Stromal cell of bone marrow (primary cell): ENCODE measurements at places on chromosomes 12 and 14.

GRCh38 chr12:106300761-106301160, 1.8 kb upstream of the TCP11L2 start:
- no peak for DNase-seq

GRCh38 chr14:30958555-30959407, 66.7 kb upstream of the AP4S1 start:
- DNase-seq = no peak

DNA sequence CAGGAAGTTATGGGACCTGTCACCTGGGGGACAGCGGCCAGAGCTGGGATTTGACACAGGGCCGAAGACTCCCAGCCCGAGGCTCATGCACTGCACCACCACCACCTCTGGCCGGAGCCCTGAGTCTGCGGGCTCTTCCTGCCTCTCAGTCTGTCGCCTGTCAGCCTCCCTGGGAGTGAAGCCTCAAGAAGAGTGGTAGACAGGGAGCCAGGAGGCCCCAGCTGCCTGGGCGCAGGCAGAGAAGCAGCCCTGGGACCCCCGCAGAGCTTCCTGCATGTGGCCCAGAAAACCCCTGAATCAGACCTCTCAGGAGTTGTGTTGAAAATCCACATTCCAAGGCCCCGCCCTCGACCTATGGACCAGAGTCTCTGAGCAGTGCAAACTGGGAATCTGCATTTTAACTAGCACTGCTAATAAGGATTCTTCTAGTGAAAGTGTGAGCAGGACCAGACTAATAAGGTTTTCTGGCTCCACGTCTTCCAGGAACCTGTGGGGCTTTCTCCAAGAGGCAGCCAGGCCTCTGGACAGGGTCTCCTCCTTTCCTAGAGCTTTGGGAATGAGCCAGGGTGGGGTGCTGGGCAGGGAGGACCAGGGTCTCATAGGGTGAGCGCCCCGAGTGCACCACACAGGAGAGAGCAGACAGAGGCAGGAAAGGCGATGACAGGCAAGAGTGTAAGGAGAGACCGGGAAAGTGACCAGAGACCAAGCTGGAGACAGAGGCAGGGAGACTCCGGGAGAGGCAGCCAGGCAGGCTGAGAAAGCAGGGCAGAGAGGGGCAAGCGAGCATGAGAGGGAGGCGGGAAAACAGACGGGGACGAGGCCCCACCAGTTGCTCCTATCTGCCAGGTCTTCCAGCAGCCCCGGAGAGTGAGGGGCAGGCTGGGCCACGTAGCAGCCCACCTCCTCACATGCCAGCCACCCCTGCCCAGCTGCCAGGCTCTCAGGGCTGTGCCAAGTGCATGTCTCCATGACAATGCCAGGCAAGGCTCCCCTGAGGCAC, 112.4 kb downstream of the BCL11B start:
- DNase-seq = no peak

- no peak for DNase-seq
Observed at GRCh38 chr12:26767116-26767515, 65.9 kb downstream of the ITPR2 start.

DNA sequence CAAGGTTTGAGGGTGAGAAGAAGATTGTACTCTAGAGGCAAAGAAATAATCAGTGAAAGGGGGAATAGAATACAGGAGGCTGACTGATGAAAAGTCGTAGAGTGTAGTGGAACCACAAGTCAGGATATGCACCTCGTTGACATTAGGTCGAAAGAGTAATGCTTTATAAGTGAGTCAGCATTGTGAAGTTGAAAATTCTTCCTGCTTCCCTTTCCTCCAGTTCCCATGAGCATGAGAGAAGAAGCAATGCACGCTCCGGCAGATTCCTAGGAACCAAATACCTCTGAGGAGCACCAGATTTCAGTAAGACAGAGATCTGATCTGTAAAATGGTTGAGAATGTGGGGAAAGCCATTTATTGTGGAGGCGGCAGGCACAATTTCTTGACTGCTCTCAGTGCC, 16.5 kb downstream of the CCER1 start:
- no peak for DNase-seq

GRCh38 chr12:43009846-43010240, 420.3 kb upstream of the PRICKLE1 start:
- DNase-seq = no peak

- peak; percentile 54 for DNase-seq
Observed at GRCh38 chr12:120194534-120195395, at the start of gene GCN1. Gene GCN1, minus strand, starts transcription at chr12:120194715. Its CDS starts 18 bp downstream, at chr12:120194697.

- DNase-seq = no peak
Observed at GRCh38 chr12:103503546-103504480, 8.0 kb upstream of the C12orf42 start.

GRCh38 chr14:52272375-52272774, 4.9 kb downstream of the PTGDR start:
- no peak for DNase-seq

DNA sequence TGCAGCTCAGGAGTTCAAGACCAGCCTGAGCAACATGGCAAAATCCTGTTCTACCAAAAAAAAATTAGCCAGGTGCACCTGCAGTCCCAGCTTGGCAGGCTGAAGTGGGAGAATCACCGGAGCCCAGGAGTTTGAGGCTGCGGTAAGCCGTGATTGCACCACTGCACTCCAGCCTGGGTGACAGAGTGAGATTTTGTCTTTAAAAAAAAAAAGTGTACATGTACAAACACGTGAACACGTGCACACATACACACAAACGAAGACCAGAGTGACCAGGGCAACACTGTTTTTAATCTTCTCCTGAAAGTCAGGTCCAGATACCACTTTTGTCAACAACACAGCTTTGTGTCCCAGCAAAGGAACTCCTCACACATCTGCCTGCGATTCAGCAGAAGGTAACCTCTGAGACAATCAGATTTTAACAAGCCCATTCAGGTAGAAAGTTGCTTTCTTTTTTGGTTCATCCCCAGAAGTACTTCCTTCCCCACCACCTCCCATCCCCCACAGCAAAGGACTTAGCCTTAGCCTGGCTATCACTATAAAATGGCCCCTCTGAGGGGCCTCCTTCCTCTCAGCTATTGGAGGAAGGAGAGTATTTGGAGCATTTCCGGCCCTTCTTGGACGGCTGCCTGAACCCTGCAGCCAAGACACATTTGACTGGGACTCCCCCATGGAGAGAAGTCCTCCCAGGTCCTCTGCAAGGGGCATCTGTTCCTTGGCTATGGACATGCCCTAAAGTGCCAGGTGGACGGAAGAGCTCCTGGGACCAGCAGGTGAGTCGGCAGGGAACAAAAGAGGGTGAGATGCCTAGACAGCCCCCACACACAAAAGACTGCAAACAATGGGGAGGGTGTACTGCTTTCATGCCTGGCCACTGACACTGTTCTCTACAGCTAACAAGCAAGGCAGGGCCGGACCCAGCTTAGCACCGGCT, 9.8 kb downstream of the CTDSP2 start:
- DNase-seq = peak; percentile 38

DNA sequence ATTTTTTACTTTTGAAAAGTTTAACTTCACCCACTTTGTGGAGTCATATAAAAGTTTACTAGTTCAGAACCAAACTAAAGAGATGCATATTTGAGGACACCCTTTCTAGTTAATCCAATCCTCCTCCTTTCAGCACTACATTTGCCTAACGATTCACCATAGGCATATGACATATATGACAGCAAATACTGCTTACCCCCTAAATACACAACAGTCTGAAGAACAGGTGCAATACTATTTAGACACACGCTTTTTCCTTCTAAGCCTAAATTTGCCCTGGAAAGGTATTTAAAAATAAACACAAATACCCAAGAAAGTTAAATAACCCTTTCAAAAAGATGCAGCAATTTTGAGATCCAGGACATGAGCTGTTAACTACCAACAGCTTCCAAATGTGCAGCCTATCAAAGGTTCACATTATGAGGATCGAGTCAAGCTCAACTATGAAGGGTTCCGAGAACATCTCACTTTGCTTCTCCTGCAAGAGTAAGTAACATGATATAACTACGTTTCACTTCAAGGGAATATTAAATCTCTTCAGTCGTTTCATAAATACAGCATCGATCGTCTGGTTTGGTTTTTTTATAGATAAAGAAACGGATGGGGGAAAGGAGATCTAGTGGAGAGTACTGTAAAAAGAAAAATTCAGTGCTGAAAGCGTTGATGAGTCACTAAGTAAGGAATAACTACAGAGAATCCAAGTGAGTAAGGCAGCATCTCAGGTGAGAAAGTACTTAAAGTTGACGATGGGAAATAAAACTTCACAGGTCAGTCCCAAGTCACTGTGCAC, 677 bp upstream of the AP4S1 start:
- DNase-seq = no peak

GRCh38 chr14:103521951-103522563, 573 bp downstream of the CKB start:
- DNase-seq = no peak

- DNase-seq = no peak
Observed at GRCh38 chr14:61076556-61076955, 95.5 kb downstream of the SLC38A6 start.

DNA sequence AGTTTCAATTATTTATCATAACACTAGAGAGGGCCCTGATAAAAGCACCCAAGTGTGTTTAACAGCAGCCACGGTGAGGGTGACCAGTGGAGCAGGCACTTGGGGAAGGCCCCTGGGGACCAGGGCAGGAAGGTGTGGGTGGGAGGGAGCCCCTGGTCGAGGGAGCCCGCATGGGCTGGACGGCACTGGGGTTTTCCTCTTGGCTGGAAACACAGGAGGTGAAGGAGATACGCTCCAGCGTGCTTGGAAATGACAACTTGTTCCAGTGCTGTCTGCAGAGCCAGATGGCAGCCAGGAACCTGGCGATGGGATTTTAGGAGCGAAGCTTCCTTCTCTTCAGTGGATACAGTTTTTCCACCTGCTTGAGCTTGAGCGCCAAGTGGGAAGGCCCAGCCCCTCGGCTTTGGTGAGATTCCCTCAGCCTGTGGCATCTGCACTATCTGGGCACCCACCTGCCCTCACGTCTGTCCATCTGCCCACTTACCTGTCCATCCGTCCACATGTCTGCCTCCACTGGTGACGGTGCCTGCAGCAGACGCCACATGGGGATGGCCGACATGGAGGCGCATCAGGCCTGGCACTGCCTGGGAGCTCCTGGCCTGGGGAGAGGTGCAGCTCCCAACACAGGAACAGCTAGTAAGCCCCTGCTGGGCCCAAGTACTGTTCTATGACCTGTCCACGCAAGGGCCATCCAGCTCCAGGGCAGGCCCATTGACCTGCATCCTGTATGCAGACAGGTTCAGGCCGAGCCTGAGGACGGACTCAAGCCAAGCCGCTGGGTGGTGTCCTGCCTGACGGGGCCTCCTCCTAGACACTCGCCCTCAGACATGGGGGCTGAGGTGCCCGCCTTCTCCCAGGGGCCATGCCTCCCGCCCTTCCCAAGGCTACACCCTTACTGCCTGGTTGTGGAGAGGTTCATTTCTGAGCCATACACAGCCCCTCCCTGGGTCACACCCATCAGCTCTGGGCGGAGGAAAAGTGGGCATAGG, 192.2 kb upstream of the C14orf180 start:
- DNase-seq = no peak

GRCh38 chr12:67468549-67469245, 179.8 kb upstream of the DYRK2 start:
- DNase-seq = no peak

DNA sequence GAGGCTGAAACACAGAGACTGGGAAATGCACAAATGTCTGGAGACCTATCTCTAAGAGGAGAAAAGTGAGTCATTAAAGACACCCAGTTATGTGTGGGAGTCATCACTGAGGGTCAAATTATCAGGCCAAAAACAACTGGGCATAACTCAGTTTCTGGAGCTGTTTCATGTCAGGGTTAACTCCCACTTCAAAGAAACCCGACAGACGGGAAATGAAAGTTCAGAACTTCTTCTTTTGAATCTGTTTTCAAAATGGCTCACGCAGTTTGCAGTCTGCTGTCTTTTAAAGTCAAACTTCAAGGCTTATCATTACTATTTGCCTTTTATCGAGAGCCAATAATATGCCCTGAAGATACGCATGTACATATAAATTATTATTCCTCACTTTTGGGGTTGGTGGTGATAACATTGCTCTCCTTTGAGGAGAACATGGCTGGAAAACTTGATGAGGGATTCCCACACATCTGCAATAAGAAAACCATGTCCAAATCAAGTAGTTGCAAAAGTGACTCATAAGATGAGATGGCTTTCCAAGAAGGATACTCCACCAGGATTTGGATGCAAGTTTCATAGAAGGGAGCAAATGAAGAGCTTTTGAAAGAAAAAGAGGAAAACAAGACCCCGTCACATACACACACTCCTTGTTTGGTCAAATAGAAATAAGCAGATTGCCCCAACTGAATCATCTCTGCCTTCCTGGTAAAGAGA, 341.4 kb downstream of the ADAMTS20 start:
- peak; percentile 75 for DNase-seq

- peak; percentile 41 for DNase-seq
Observed at GRCh38 chr14:103315351-103315911, 18.6 kb upstream of the EIF5 start.

DNA sequence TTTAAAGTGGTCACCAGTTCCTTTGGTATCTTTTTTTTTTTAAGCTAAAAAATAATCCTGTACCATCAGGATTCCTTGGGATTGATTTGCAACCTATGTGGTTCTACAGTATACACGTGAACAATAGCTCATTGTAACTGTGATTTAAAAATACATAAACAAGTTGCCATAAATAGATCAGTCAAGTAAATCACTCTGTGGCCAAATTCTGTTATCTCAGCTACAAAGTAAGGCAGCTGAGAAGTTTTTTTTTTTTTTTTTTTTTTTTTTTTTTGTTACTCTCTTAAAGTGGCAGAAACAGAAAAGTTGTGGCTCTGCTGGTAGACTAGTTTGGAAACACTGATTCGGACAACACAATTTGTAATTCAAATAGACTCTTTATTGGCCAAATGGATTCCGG, 104.5 kb downstream of the PRICKLE1 start:
- no peak for DNase-seq

- no peak for DNase-seq
Observed at GRCh38 chr12:92155733-92156132, 10.1 kb upstream of the BTG1 start.

- no peak for DNase-seq
Observed at GRCh38 chr12:74538491-74539258, 1.0 kb downstream of the ATXN7L3B start.

DNA sequence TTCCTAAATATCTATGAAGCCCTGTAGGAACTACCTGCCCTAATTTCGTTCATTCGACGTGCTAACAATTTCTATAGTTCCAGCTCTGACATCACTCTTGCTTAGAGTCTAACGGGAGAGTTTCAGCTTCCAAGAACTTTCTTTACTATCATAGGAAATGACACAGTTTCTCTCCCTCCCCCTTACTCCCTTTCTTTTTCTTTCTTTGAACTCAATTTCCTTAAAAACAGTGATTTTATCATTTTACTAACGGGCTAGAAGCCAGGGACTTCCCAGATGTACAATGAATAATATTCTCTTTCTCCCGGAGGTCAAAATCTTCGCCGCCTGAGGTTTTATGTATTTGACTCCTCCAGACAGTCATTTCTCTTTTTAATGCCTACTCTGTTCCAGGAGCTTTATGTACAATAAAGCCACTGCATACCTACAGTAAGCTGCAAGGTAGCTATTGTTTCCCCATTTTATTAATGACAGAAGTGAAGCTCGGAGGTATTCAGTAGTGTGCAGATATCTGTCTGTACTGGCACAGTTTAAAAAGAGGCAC, 15.7 kb downstream of the SMCO2 start:
- DNase-seq = peak; percentile 76

DNA sequence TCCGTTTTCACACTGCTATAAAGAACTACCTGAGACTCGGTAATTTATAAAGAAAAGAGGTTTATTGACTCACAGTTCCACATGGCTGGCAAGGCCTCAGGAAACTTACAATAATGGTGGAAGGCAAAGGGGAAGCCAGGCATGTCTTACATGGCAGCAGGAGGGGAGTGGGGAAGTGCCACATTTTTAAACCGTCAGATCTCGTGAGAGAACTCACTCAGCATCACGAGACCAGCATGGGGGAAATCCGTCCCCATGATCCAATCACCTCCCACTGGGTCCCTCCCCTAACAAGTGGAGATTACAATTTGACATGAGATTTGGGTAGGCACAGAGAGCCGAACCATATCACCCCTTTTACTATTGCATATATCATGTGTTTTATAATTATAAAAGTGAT, 2.0 kb upstream of the PIGH start:
- no peak for DNase-seq
